Karpas-422 (cell line): ENCODE measurements at places on chromosomes 5 and 9. TPM values are rescaled to one million over a fixed set of nuclear protein-coding genes. Genes with fewer than 3 reads are reported as not detected.
A peak's percentile ranks its signal among the peaks of the same experiment; 100 is the strongest.

- DNase-seq, result peak; percentile 10
Observed at GRCh38 chr5:129631961-129632360, 115.9 kb upstream of the MINAR2 start.

GRCh38 chr9:875119-875962 is 33.8 kb downstream of the DMRT1 start:
- DNase-seq, result no peak

DNA sequence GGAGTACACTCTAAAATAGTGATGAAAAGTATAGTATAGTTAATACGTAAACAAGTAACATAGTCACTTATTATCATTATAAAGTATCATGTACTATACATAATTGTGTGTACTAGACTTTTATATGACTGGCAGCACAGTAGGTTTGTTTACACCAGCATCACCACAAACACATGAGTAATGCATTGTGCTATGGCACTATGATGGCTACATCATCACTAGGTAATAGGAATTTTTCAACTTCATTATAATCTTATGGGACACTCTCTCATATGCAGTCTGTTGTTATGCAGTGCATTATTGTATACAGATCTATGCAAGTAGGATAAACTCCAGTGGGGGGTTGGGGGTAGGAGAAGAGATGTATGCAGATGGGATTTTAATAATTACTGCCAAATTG is 52.7 kb upstream of the ELL2 start:
- DNase-seq, result no peak

DNA sequence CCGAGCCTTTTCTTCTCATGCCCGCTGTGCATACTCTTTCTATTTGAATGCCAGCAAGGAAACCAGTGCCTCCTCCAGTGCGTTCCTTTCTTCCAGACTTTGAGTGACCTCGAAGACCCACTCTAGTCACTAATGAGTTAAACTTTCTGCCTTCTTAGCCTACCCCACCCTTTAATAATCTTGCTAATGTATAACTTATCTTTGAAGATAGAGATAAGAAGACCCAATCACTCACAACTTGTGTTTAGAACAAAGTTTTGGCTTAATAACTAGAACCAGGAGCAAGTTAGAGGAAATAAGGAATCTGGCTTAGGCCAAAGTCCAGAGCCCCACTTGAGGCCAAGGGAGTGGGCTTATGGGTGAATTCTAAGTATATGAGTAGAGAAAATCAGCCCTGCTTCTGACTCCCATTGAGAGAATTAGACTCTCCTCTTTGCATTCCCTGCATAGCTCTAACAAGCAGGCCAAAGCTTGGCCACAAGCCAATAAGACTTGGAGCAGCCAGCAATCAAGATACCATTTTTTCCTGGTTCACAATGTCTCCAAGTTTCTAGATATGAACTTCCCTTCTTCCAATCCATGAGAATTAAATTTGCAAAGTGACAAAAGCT is 181.5 kb upstream of the PIK3R1 start:
- no peak for DNase-seq

DNA sequence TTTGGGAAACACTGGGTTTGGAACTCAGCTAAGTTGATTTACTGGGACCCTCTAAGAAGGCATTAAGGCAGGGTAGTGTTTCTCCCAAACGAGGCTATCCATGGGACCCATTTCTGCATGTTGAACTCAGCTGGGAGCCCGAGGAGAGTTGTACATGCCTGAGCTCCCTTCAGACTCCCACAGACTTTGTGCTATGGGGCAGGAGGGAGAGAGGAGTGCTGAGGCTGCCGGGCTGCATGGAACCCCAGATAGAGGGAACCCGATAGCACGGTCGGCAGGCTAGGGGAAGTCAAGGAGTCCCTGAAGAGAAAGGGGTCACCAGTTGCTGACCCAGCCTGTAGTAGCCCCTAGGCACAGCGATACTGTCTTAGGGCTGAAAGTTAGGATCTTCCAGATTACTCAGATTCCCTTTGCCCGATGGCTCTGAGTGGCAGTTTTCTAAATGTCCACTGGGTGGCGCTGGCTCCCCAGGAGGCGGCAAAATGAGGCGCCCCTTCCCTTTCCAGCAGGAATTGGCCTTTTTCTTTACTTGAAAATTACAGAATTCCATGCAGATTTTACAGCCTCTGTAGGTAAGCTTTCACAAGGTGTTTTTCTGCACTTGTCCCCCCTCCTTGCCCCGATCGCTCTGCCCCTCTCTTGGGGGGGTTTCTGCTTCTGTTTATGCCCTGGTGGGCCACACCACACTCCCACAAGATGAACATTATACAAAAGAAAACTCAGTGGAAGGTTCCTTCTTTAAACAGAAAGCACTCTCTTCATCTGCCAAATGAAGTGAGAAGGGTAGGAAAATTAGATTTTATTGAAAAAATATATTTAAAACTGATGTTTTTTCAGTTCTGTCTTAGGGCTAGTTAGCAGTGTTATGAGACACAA is 17.8 kb downstream of the NANS start:
- DNase-seq, result peak; percentile 84

GRCh38 chr9:125505988-125506438 is 201.0 kb downstream of the MAPKAP1 start:
- no peak for DNase-seq

DNA sequence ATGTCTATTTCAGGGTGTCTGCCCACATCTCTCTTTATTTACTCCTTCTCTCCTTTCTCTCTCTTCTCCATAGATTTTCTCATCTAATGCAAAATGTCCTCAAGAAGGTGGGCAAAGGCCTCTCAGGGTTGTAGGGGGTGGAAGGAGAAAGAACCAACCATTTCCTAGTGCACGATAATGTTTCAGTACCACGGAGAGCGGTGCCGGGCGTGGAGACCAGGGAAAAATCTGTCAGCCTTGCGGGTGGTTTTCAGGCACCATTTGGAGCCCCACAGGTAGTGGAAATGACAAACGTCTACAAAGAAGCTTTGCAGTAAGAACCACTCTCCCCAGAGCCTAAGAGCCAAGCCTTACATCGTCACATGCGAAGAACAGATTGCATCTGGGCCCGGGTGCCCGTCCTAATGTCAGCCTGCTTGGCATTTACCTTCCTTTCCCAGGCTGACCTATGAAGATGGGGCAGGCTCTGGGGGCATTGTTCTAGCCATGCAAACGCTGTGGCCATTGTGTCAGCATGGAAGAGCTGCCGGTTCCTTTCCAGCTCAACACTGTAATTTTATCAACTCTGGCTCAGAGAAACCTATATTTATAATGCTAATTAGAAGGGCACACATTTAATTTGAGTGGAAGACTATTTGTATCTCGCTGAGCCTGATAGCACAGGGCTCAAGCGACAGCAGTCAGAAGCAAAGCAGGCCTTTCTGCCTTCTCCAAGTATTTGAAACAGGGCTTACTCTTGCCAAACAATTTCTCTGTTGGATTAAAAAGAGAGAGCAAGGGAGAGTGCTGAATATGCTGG is 430.1 kb upstream of the WWC1 start:
- peak; percentile 47 for DNase-seq

GRCh38 chr5:143222287-143223231 is 180.9 kb downstream of the NR3C1 start:
- DNase-seq, result peak; percentile 96

DNA sequence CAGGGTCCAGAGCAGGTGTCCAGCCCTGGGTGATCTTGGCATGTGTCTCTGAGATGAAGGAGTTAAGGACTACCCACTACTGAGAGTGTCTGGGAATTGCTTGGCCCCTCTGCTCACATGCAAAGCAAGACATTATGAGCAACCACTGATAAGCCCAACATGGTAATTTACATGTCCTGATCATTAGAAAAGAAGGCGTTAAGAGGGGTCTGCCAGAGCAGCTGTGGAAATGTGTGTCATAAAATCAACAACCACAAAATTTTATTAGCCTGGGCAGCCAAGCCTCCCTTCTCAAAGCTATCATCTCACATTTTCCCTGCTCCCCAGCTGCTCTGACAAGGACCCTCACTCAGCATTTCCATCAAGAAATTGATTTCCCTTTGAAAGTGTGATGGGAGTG is 351.0 kb downstream of the SPOCK1 start:
- peak; percentile 69 for DNase-seq

DNA sequence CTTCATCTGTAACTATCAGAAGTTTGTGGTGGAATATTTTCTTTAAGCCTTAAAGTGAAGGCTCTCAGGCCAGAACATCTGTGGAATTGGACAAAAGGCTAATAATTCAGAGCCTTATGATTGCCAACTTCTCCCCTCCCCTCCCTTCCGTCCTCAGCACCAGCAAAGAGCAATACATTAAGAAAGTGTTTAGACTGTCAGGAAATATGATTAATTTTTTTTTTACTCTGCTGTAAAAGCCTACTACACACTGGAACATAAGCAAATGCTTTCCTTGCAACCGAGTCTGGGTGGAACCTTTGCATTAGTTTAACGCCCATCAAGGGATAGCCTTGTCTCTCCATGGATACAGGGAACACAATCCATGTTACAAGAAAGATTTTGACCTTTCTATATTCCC is 110.3 kb upstream of the TARS1 start:
- no peak for DNase-seq

DNA sequence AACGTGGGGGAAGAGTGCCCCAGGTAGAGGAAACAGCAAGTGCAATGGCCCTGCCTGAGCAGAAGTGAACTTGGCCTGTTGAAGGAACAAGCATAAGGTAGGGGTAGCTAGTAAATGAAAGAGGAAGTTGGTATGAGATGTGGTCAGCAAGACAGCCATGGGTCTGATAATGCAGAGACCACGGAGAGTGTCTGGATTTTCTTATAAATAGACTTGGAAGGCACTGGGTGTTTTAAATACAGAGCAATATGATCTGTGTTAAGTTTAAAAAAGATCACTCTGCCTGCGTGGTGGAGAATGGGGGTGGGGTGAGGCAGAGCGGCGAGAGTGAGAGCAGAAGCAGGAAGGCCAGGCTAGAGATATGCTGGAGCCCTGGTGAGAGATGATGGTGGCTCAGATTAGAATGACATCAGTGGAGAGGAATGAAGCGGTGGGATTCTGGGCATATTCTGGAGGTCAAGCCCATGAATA is 4.2 kb downstream of the ADAM19 start:
- peak; percentile 83 for DNase-seq

GRCh38 chr9:133981589-133981957 is 10.6 kb downstream of the VAV2 start:
- DNase-seq, result no peak

- no peak for DNase-seq
Observed at GRCh38 chr9:115157245-115157674, 39.3 kb upstream of the TNC start.

GRCh38 chr5:179258922-179259730 is 86.1 kb downstream of the ADAMTS2 start:
- DNase-seq, result no peak

GRCh38 chr5:33182986-33183385 is 257.8 kb upstream of the TARS1 start:
- DNase-seq, result no peak

DNA sequence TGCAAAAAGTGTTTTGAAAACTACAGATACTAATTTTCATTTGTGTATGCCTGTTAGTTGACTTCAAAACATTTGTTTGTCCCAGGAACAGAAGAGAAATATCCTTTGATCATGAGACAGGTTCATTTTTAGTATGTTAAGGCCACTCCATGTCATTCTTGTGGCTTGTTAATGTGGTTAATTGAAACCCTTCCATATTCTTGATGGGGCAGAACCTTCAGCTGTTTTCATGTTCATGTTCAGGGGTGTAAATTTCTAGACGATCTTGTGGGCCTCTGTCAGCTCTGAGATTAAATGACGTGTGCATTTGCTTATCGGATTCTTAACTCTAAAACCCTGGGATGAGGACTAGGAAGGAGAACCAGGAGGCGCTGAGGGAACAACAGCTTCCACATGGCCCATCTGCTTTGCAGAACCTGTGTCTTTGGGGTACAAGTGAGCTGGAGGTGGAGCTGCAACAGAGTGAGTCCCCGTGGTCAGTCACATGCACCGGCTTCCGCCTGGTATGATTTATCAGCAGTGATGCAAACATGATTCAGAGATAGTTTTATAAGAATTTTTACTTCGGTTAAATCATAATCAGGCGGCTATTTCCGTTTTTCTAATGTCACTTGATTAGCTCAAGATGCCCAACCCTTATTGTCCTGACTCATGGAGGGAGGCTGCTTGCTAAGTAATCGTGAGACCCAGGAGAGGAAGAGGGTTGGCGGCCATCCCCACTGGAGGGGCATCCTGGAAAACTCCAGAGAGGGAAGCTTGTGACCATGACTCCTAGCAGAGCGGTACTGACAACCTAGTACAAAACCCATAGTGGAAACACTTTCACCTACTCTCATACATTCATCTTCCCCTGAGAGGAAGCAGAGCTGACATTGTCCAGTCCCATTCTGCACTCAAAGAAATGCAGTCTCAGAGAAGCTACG is 138.4 kb downstream of the C9orf152 start:
- no peak for DNase-seq

DNA sequence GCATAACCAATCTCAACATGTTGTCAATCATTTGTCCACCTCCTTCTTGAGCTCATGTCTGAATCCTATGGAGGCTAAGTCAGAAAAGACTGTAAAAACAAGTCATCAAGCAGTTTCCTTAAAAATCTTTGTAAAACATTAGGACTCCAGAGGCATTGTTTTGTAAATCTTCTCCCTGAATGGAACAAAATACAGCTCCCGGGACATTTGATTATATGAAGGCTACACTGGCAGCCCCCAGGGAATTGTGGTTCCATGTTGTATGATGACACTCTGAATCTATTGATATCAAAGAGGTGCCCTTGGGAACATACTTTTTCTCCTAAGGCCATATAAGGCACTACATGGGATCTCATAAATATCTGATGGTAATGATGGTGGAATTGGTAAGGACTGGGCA is 83.2 kb upstream of the NUDT12 start:
- no peak for DNase-seq

Gene ADAM19
- total RNA-seq, result 4.9 and 5.7 TPM in 2 replicates

Gene CDH9
- total RNA-seq, result not detected in 2 replicates

Gene PCDHB15
- total RNA-seq, result 0.25 TPM in 1 of 2 replicates, not detected in the other

Gene TMEM215
- total RNA-seq, result not detected in 2 replicates

Gene NMUR2
- total RNA-seq, result not detected in 2 replicates

Gene IL11RA
- 9.4 and 15.1 TPM in 2 replicates for total RNA-seq

Gene PCDHGC3
- total RNA-seq, result 61.3 and 75.2 TPM in 2 replicates

Gene SLC34A1
- total RNA-seq, result not detected in 2 replicates

Gene SOWAHA
- total RNA-seq, result not detected in 2 replicates

Gene MCTP1
- total RNA-seq, result 0.40 and 0.41 TPM in 2 replicates

Gene PITX1
- 173 and 469 TPM in 2 replicates for total RNA-seq
